Activated CD4-positive, alpha-beta T cell treated with anti-CD3 and anti-CD28 coated beads, Interleukin-2, amount 10 ng/mL, durations not matched to agents 7 days and 5 days (primary cell): ENCODE measurements at places on chromosomes 2 and 18. TPM values are rescaled to one million over a fixed set of nuclear protein-coding genes. Genes with fewer than 3 reads are reported as not detected.

The LRRTM4 gene
- total RNA-seq, result not detected

The SRD5A2 gene
- total RNA-seq, result not detected

The CCDC74B gene
- 1.1 TPM for total RNA-seq

The MOB1A gene
- total RNA-seq, result 163 TPM

DNA sequence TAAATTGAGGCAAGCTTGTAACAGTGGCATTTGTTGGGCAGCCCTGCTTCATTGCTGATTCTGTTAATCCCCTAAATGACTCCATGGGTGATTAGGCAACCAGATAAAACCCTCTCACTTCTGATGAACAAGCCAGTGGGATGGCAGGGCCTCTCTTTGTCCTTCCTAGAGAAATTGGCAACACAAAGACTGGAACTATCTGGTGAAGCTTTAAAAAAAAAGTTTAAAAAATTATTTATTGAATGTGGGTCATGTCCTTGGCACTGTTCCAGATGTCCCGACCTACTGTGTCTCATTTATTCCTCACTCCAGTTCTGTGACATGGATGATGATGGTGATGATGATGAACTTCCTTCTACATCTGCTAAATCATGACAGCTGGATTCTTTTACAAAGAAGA is 30.8 kb downstream of the NRP2 start:
- H3K27ac ChIP-seq, result no peak overlapping the region
- H3K4me1 ChIP-seq, result peaks cover 10% of the 10 kb centered on the region
- H3K36me3 ChIP-seq, result no peaks in the 10 kb centered on the region
- no peaks in the 10 kb centered on the region for H3K27me3 ChIP-seq
- H3K4me3 ChIP-seq, result no peak overlapping the region

GRCh38 chr18:63267975-63268721 is 51.4 kb downstream of the BCL2 start:
- H3K4me3 ChIP-seq, result peak overlapping the region; percentile 50
- H3K27ac ChIP-seq, result peak overlapping the region; percentile 74
- DNase-seq, result peak; percentile 14
- no peaks in the 10 kb centered on the region for H3K27me3 ChIP-seq
- H3K4me1 ChIP-seq, result peaks cover 80% of the 10 kb centered on the region

DNA sequence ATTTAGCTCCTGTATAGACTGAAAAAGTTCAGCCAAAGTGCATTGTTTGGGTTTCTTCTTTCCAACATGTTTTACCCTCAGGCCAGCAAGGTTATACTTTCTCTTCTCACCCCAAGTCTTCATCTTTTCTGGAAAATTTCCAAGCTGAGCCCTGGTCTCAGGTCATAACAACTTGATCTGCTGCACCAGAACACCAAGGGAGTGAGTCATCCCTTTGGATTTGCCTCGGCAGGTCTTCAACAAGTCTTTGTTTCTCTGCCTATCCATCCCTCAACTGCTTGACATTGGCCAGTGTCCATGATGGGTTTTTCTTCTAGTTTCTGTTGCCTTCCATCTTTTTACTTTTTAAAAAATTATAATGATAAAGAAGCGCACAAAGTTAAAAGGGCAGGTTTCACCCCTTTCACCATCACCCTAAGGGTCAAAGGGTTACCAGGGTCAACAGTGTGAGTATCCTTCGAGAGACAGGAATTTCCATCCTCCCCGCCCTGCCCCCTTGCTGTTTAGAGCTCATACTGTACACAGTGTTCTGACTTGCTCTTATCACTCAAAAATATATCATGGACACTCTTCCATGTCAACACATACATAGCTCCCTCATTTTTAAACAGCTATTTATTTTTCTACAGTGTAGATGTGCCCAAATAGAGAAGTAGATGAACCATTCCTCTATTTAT is 5.7 kb upstream of the SPATS2L start:
- no peaks in the 10 kb centered on the region for H3K36me3 ChIP-seq
- no peak for DNase-seq

GRCh38 chr2:40283111-40283909 is 168.6 kb downstream of the SLC8A1 start:
- H3K4me1 ChIP-seq, result no peaks in the 10 kb centered on the region
- no peaks in the 10 kb centered on the region for H3K36me3 ChIP-seq
- H3K27me3 ChIP-seq, result no peaks in the 10 kb centered on the region
- no peak for DNase-seq
- no peak overlapping the region for H3K27ac ChIP-seq

DNA sequence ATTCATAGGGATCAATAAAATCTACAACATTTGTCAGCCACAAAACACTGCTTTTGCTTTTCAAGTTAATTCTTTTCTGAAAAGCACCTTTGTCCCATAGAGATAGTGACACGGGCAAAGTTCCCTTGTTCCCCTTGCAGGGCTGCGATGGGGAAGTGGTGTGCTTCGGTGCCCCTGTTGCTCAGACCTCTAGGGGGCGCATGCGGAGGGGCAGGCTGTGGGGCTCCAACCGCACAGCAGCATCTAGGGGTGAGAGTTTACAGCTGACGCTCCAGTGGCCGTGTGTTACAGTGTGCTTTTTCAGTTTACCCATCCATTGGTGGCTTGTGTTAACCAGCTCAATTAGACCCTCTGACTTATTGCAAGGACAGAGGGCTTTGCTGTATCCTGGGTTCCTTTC is 1432.2 kb upstream of the ACVR2A start:
- H3K4me1 ChIP-seq, result no peaks in the 10 kb centered on the region
- no peak for DNase-seq
- no peaks in the 10 kb centered on the region for H3K27me3 ChIP-seq
- no peaks in the 10 kb centered on the region for H3K36me3 ChIP-seq
- no peak overlapping the region for H3K4me3 ChIP-seq
- no peak overlapping the region for H3K27ac ChIP-seq

DNA sequence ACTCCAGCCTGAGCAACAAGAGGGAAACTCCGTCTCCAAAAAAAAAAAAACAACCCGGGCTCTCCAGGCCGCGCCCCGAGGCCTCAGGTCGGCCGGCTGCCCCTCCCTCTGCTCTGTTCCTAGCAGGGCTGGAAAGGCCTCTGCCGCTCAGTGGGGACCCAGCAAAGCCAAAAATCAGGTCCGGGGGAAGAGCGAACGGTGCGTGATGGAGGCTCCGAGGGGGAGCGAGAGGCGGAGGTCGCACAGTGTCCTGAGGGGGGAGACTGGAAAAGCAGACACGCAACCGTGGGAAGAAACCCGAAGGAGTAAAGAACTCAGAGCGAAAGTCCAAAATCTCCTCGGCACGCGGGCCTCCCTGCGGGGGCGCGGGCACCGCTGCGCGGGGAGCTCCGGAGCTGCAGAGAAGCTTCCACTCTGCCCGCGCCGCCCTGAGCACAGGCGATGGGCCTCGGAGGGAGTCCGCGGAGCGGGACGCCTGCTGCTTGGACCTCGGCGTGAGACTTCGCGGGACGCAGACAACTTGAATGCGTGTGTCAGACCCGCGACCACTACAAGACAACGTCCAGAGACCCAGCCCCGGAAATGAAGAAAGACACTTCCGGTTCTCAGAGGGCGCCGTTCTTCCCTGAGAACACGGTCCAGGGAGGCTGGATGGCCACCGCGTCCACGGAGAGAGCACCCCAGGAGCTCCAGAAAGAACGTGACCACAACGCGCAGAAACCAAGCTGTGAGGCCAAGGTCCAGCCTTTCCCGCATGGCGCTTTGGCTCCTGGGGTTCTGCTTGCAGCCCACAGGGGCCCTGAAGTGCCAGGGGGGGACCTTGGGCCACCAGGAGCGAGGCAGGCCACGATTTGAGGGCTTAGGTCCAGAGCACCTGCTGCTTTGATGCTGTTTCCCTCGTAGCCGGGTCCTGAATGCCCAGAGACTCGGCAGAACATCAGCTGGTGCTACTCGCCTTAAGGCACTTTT is 219.8 kb downstream of the DPP10 start:
- peaks cover 5% of the 10 kb centered on the region for H3K4me1 ChIP-seq
- no peak overlapping the region for H3K27ac ChIP-seq
- no peaks in the 10 kb centered on the region for H3K36me3 ChIP-seq
- DNase-seq, result no peak
- H3K4me3 ChIP-seq, result peak overlapping the region; percentile 55

DNA sequence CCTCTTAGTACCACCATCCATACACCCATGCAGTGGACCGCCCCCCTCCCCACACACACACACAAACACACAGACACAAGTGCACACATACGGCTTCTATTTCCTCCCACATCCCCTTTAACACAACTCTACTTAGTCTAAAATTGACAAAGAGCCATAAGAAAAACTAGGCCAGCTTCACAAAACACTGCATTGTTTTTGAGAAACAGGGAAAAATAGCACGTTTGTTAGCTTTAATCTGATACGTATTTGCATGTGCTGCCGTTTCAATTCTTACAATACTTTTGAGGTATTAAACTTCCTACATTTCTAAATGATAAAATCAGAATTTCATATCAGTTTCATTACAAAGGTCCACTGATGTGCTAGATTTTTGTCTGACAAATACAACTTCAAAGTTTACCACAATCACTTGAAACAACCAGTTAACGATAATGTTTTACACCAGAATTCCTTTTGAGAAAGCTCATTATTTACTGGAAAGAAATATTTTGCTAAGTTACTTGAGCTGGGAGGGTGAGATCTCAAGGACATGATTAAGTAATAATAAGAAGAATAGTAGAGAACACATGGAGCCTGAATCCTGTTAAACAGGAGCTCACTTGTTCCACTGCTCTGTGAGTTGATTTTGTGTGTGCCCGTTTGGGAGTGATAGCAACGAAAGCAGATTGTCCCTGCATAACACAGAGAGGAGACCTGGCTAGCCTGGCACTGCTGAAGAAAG is 74.5 kb downstream of the MOGAT1 start:
- no peak overlapping the region for H3K4me3 ChIP-seq
- peaks cover 5% of the 10 kb centered on the region for H3K4me1 ChIP-seq
- no peak for DNase-seq

GRCh38 chr2:71793926-71794325 is 340.6 kb downstream of the DYSF start:
- no peaks in the 10 kb centered on the region for H3K4me1 ChIP-seq
- no peaks in the 10 kb centered on the region for H3K27me3 ChIP-seq
- no peaks in the 10 kb centered on the region for H3K36me3 ChIP-seq
- H3K27ac ChIP-seq, result no peak overlapping the region
- no peak for DNase-seq

DNA sequence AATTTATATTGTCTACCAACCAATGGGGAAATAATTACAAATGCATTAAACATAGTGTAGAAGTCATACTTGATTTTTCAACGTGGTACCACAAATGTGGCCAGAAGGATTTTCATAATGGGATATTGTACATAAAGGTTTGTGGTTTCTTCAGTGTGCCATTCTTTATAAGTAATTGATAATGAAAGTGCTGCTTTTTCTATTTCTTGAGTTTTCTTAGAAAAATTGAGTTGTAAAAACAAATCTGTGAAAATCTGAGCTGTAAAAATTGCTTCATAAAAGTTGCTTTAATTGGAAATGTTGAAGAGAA is 103.6 kb downstream of the KYNU start:
- no peak overlapping the region for H3K4me3 ChIP-seq
- no peaks in the 10 kb centered on the region for H3K36me3 ChIP-seq
- H3K4me1 ChIP-seq, result no peaks in the 10 kb centered on the region
- peaks cover 9% of the 10 kb centered on the region for H3K27me3 ChIP-seq
- no peak for DNase-seq

- no peak overlapping the region for H3K27ac ChIP-seq
- H3K4me3 ChIP-seq, result no peak overlapping the region
- no peaks in the 10 kb centered on the region for H3K4me1 ChIP-seq
- H3K36me3 ChIP-seq, result no peaks in the 10 kb centered on the region
Observed at GRCh38 chr2:41933585-41934320, 114.1 kb upstream of the PKDCC start.
